ENCODE measurements at places on chromosomes 2 and 18. TPM values are rescaled to one million over a fixed set of nuclear protein-coding genes. Genes with fewer than 3 reads are reported as not detected.

GRCh38 chr2:97698530-97698929 lies 14.8 kb upstream of the ZAP70 start:
- DNase-seq: no peak

DNA sequence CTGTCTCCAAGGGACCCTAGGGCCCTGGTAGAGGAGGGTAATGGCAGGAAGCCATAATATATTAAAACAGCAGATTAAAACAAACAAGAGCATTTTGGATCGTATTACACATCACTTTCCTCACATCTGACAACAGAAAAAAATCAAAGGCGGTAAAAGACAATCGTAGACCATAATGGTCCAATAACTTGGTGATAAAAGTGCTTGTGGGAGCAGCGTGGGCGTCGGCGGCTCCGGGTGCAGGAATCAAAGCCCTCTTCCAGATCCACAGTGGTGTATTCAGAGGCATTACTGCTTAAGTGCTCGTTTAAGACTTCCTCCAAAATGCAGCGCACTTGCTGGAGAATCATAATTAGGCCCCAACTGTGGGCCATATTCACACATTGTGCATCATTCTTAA lies 68.0 kb downstream of the FECH start:
- DNase-seq: no peak

- DNase-seq: no peak
These were observed 10.0 kb upstream of the RHOB start for GRCh38 chr2:20436716-20437470.

- DNase-seq: peak; percentile 65
These were observed 300.0 kb upstream of the SMIM21 start for GRCh38 chr18:75727456-75727855.

DNA sequence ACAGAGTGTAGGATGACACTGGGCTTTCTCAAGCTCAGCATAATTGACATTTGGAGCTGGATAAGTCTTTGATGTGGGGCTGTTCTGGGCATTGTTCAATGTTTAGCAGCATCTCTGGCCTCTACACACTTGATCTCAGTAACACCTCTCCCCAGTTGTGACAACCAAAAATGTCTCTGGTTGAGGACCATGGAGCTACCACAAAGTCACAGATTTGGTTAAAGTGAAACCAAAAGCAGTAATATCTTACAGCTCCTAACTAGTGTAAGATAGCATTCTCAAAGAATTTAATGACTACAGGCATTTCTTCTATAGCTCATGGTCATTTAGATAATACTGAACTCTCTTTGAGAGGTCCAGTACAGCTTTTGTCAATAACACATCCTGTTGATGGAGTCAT lies 23.4 kb upstream of the PAX3 start:
- no peak for DNase-seq

DNA sequence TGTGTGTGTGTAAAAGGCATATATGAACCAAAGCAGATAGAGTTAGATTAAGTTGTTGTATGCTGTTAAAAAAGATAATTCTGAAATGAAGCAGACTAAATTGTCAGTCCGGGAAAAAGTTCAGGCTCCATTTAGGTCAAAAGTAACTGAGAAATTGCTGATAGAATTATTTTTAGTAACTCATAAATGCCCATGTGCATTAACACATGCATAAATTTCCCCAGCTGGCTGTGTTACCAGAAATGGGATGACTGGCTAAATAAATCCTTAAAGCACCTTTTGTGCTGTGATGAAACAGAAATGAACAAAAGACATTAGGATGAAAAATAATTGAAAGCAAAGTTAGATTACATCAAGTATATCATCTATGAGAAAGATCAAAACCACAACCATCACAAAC lies 111.3 kb downstream of the NYAP2 start:
- no peak for DNase-seq

GRCh38 chr2:37080266-37080665 lies 3.9 kb downstream of the HEATR5B start:
- DNase-seq: no peak

DNA sequence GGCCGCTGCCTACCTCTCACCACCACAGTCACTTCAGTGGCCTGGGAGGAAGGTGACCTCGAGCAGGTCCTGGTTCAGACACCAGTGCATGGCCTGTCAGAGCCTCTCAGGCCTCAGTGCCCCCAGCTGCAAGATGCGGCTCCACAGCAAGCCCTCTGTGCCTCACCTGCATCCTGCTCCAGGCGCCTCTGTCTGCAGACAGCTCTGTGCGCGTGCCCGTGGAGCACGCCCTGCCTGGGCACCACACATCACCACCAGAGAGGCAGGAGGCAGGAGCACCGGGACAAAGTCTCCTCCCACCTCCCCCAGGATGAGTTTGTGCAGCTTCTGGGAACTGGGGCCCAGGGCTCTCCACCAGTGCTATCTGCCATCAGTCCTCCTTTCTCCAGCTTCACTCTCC lies 98.7 kb downstream of the TFCP2L1 start:
- no peak for DNase-seq

DNA sequence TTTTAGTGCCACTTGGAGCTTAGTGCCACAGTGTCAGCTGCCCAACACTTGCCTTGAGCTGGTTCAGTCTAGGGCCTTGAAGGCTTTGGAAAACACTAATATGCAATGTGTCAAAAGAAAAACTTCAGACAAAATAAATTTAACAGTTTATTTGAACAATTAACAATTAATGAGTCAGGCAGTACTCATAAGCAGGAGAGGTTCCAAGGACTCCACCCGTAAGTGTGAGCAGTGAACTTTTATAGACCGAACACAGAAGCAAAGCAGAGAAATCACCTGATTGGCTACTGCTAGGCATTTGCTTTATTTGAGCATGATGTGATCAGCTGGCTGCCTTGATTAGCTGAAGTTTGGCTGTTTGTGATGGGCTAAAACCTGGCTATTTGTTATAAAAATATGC lies 49.5 kb upstream of the TBC1D8 start:
- DNase-seq: peak; percentile 23

GRCh38 chr2:81835321-81836000 lies 1530.9 kb upstream of the LRRTM1 start:
- no peak for DNase-seq

- DNase-seq: peak; percentile 76
These were observed 55.2 kb upstream of the COBLL1 start for GRCh38 chr2:164896634-164897355.

DNA sequence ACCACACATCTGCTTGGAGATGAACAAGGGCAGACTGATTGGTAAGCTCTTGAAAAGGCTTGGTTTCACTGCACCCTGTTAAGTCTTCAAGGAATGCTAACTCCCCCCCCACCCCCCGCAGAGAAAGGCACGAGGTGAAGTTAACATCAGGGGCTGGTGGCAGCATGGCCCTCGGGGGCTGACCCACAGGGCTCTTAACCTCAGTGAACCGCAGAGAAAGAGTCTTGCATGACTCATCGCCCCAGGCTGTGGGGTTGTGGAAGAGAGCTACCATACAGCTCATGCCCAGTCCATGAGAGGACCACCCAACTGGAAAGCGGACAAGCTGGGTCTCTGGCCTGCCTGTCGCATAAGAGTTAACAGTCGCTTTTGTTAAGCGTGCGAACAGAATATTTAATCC lies 10.6 kb upstream of the CEP68 start:
- DNase-seq: peak; percentile 62

DNA sequence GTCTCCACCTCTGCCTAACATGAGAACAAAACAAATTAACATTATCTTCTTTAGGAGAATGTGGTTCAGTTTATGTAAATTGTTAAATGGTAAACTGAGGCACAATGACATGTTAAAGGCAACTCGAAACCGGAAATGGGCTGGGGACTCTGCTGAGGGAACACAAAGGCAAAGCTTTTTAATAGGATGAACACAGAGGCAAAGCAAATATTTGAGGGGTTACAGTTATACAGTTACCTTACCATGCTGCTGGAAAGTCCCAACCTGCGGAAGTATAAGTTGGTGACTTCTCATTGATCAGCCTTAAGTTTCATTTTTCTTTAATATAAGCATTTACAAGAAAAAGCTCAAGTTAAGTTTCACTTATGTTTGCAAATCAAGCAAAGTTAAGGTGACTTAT lies 195.0 kb downstream of the DLGAP1 start:
- no peak for DNase-seq

DNA sequence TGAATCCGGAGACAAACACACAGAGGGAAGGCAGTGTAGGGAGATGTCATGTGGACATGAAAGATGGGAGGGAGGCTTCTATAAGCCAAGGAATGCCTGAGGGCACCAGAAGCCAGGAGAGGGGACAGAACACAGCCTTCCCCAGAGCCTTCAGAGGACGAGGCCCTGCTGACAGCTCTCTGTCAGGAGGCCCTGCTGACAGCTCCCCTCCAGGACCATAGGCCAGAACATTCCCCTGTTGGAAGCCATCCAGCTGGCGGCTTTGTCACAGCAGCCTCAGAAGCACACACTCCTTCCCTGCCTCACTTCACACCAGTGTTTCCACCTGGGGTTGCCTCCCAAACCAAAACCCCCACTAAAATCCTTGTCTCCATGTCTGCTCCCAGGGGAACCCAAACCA lies 171.3 kb upstream of the ID2 start:
- no peak for DNase-seq

GRCh38 chr2:225867071-225867470 lies 467.6 kb downstream of the NYAP2 start:
- no peak for DNase-seq

GRCh38 chr2:13141315-13141714 lies 424.6 kb downstream of the TRIB2 start:
- no peak for DNase-seq

DNA sequence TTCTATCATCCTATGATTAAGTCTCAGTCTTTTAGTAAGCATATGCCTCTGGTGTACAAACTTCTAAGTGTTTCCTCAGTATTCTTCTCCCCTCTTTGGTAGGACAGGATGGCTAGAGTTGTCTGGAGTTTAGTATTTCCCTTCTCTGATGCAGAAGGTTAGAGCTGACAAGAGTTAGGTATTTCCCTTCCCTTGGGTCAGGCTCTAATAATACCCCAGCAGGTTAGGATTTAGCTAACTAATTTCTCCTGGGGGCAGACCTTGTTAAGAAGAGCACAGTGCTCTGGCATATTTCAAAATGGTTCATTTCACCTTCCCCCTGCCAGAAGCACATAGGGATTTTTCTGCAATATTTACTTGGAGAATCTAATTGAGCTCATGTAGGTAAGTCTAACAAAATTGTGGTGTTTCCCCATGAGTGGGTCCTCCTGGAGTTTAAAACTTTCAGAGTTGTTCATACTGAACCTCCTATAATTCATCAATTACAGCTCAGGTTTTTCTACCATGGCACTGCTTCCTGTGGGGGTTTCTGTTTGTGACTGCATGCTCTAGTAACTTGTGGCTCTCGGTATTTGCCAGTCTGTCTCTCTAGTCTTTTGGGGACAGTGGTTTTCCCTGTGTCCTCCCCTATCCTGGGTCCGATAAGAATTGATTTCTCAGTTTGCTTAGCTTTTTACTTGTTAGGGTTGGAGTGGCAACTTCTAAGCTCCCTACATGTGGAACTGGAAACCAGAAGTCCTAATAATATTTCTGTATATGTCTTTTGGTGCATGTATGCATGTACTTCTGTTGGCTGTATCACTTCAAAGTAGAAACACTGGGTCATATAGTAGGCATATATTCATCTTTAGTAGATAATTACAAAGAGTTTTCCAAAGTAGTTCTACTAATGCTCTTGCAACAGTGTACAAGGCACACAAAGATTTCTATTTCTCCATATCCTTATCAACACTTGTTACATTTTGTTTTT lies 77.7 kb downstream of the GDF7 start:
- DNase-seq: no peak

- DNase-seq: no peak
These were observed 830 bp downstream of the CYB5A start for GRCh38 chr18:74290794-74291471.

CCDC148 gene
- 4.9 TPM for total RNA-seq

CNGA3 gene
- total RNA-seq: not detected

ICA1L gene
- 0.74 TPM for total RNA-seq

PPM1G gene
- total RNA-seq: 197 TPM

CYRIA gene
- total RNA-seq: 0.80 TPM

HMSD gene
- total RNA-seq: 0.06 TPM

NT5DC4 gene
- not detected for total RNA-seq

CFC1 gene
- total RNA-seq: not detected

CCDC138 gene
- total RNA-seq: 28.1 TPM

C1QL2 gene
- total RNA-seq: not detected
